ENCODE measurements at places on chromosomes 12 and 14. TPM values are rescaled to one million over a fixed set of nuclear protein-coding genes. Genes with fewer than 3 reads are reported as not detected.

Gene ANKS1B
- total RNA-seq, result 0.73 TPM

Gene TGM1
- 1.0 TPM for total RNA-seq

Gene LRRK2
- total RNA-seq, result 2.2 TPM

Gene SLCO1B1
- 0.42 TPM for total RNA-seq

Gene FICD
- total RNA-seq, result 2.6 TPM

Gene GUCY2C
- total RNA-seq, result not detected

Gene HOXC12
- not detected for total RNA-seq

Gene C12orf43
- 24.7 TPM for total RNA-seq

Gene NDRG2
- 3.3 TPM for total RNA-seq

Gene RDH12
- not detected for total RNA-seq

Gene KERA
- total RNA-seq, result not detected

Gene EEA1
- 9.3 TPM for total RNA-seq

Gene SVOP
- total RNA-seq, result not detected

Gene CISTR
- total RNA-seq, result not detected

Gene GALNT4
- total RNA-seq, result 2.9 TPM

Gene CLEC2B
- 1.4 TPM for total RNA-seq

Gene CFAP54
- 0.91 TPM for total RNA-seq

Gene DPF3
- 0.23 TPM for total RNA-seq

Gene CHFR
- 18.6 TPM for total RNA-seq

Gene TTC7B
- 21.7 TPM for total RNA-seq

Gene GLS2
- 0.09 TPM for total RNA-seq
